ENCODE measurements at places on chromosomes 11 and 22. TPM values are rescaled to one million over a fixed set of nuclear protein-coding genes. Genes with fewer than 3 reads are reported as not detected.

DNA sequence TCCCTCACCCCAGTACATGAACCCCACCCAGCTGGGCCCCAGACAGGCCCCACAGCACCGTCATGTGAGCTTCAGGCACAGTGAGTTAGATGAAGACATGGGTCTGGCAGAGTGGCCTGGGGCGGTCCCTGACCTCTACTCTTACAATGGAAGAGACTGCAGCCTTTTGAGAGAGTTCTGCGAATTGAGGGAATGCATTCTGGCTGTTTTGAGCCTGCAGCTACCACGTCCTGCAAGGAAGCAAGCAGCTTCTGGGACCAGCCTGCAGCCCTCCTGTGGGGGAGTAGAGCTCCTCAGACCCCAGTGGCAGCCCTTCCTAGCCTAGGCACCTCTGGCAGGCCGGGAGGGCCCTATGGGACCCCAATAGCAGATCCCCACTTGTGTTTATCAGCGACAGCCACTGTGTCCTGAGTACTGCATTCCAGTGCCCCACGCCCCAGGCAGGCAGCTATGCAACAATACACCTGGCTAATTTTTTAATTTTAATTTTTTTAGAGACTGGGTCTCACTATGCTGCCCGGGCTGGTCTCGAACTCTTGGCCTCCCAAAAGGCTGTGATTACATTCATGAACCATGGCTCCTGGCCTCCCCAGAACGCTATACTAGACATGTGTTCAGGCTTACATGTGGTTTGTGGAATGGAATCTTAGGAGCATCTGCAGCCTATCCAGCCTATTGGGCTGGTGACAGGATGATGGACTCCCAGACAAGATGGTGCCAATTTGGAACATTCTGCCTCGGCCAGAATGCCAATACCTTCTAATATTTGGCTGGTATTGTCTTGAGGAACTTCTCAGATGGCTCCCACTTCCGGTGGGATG lies 717 bp upstream of the SLC7A4 start:
- no peak for DNase-seq

- DNase-seq: no peak
These were observed 71.4 kb downstream of the ARHGAP8 start for GRCh38 chr22:44823806-44824205.

DNA sequence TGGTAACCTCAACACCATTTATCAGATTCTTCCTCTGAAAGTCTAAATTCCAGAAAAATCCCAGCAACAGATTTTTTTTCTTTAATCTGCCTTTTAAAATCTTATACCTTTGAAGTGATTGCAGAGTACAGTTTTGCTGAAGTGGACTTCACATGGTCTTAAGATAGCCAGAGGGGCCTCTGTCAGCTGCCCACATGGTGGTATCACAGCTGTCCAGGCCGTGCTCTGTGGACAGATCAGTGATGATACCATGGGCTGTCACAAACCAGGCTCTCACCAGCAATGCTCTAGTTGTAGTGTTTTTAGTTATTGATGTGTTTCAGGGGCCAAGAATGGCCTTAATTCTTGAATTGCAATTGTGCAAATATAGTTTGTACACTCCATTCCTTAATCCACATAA lies 44.0 kb downstream of the PARVA start:
- no peak for DNase-seq

The NCAM1 gene
- 1.1 TPM for total RNA-seq

All from T-cell (primary cell).